Inflammatory macrophage (primary cell): ENCODE measurements at places on chromosomes 12 and 14.

DNA sequence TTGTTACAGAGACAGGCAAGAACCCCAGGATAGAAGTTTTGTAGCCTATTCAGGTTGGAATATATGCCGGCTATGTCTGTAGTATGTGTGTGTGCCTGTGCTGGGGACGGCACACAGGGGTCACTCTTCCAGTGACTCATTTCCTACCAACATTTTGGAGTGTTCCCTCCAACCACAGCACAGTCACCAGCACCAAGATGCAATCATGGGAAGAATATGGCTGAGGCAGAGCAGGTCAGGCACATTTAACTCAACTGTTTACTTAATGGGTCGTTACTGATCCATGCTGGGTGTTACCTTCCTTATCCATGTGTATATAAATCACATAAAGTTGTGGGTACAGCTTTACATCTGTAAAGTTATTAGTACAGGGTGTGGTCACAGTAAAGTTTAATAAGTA, 178.3 kb downstream of the PRKD1 start:
- DNase-seq = no peak

GRCh38 chr12:42180990-42181596, 36.4 kb upstream of the GXYLT1 start:
- DNase-seq = peak; percentile 40

DNA sequence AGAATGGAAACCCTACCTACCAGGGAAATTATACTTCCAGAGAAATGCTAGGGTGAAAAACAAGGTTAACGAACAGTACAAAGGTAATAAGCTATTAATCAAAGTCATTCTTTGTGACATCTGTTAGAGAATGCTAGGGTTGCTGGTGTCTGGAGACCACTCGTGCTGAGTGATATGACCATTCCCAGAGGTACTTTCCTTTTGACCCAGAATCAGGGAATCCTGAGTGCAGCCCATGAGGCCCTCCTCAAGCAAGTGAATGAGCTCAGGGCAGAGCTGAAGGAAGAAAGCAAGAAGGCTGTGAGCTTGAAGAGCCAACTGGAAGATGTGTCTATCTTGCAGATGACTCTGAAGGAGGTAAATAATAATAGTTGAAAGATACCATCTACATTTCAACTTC, 31.7 kb downstream of the RPGRIP1 start:
- DNase-seq = no peak

DNA sequence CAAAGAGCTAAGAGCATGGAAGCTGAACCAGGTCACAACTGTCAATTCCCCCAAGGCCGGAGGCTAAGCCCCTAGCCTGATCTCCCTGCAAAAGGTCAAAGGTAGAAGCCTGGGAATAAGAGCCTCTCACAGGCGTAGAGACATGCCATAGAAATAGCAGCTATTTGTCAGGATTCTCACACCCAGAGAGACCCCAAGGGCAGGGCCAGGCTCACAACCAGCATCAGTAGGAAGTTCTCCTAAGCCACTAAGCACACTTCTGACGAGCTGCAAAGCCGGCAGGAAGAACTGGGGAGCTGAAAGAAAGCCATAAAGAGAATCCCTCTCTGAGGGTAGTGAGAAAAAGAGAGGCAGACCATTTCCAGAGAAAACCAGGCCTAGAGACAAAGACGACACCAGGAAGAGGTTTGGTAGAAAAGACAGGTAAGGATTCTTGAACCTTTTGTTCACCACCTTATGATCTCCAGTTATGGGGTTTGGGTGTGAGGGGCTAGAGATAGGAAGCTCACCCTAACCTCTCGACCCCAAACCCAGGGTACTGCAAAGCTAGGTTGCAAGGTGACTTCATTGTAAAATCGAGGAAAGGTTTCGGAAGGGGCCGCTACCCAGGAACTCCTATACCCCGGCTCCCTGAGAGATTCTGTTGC, 1.0 kb downstream of the SMARCC2 start:
- DNase-seq = no peak

- peak; percentile 63 for DNase-seq
These were observed 256.3 kb upstream of the SFSWAP start for GRCh38 chr12:131454418-131455217.

GRCh38 chr12:112938751-112939150, 477 bp downstream of the OAS3 start:
- no peak for DNase-seq

DNA sequence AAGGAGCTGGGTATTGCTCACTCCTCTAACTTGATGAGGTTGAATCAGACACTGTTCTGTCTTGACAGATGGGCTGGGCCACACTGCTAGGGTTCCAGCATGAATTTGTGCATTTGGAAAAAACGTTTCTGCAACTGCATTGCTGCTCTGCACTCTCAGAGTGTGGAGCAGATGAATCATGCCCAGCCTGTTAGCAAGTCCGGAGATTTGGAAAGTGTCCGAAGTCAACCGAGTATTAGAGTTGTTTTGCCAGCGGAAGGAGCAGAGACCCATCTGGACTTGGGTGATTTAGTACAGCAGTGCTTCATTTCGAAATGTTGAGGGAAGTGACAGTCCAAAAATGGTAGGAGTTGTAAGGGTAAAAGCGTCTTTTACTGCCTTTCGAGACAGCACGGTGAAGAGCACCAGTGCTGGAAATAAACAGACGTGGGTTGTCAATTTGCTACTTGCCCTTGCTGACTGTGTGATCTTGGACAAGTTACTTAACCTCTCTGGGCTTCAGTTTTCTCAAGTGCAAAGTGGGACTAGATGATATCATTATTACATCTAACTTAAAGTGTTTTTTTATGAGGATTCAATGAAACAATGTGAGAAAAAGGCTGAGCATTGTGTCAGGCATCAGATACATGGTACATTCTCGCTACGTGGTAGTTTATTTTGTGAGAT, 139.5 kb downstream of the CHST11 start:
- DNase-seq = peak; percentile 63

DNA sequence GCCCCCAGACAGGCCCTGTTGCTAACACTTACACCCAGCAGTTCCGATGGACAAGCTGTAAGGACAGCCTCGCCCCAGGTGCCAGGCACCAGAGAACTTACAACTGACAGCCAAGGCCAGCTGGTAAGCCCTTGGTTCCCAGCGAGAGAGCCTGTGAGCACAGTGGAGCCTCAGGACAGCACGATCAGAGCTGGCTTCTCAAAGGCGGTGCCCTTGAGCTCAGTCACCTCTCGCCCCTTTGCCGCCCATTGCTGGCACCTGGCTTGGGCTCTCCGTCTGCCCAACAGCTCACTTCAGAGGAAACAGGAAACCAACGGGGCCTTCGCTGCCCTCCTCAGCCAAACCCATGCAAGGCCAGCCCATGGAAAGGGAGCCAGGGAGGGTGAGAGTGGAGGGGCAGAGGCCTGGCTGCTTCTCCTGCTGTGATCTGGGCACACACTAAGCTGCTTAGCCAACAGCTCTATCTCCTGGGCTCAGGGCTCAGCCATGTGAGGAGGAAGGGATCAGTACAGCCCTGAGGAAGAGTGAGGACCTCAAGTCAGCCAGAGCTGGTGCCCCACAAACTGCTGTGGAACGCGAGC, 98.5 kb downstream of the SINHCAF start:
- no peak for DNase-seq

DNA sequence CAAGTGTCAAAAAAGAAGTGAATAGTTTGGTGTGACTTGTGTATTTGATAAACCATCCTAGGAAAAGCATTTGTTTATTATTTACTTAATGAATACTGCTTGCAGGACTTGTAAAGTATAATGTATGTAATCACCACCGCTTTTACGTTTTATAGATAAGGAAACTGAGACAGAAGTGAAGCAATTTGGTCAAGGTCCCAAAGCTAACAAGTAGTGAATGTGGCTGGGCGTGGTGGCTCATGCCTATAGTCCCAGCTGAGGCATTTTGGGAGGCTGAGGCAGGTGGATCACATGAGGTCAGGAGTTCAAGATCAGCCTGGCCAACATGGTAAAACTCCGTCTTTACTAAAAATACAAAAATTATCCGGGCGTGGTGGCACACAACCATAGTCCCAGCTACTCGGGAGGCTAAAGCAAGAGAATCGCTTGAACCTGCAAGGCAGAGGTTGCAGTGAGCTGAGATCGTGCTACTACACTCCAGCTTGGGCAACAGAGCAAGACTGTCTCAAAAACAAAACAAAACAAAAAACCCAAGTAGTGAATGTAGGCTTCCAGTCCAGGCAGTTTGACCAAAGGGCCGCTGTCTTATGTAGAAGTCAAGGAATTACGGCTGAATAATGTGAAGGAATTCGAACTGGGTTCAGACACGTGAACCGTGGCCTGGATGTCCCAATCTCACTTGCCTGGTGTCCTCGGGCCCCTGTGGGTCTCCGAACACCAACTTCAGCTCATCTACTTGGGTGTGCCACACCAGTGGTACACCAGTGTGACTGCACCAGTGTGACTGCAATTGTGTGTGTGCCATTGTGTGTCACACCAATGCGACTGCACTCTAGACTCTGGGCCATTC, 88.3 kb upstream of the MED13L start:
- no peak for DNase-seq

DNA sequence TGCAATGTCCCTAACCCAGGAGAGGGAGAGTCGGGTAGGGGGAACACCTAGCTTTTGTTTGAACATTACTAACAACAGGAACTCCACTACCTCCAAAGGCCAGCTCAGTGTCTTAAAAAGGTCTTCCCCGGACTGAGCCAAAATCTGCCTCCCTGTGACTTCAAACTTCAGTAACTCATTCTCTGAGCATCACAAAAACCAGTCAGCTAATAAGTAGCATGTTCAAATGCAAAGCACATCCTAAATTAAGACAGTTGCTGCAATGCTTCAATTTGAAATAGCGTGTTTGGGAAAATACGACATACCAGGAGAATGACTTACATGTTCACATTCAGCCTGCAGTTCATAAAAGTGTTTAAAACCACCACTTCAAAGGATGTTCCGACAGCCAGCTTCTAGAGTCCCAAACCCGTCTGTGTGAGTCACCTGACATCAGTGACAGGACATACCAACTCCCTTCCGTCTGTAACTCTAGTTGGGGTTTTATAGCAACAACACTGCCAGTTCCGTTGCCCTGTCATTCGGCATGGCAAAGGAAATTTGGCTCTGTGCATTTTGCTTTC, 13.0 kb downstream of the ZFP36L1 start:
- no peak for DNase-seq

- peak; percentile 27 for DNase-seq
These were observed 40.0 kb downstream of the OSBPL8 start for GRCh38 chr12:76519538-76519937.

DNA sequence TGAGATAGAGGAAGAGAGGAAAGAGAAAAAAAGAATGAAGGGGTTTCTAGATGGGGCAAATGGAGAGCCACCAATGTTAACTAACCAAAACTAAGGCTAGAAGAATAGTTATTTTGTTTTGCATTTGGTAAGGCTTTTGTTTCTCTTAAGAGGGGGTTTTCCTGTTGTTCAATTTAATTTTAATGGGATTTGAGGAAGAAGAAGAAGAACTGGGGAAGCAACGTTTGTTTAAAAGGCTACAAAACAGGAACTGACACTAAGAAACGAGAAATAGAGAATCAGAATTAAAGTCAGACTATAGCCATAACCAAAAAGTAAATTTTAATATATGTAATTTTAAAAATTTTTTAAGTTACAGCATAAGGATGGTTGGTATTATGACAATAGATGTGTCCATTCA, 13.7 kb downstream of the TXNDC16 start:
- DNase-seq = no peak

DNA sequence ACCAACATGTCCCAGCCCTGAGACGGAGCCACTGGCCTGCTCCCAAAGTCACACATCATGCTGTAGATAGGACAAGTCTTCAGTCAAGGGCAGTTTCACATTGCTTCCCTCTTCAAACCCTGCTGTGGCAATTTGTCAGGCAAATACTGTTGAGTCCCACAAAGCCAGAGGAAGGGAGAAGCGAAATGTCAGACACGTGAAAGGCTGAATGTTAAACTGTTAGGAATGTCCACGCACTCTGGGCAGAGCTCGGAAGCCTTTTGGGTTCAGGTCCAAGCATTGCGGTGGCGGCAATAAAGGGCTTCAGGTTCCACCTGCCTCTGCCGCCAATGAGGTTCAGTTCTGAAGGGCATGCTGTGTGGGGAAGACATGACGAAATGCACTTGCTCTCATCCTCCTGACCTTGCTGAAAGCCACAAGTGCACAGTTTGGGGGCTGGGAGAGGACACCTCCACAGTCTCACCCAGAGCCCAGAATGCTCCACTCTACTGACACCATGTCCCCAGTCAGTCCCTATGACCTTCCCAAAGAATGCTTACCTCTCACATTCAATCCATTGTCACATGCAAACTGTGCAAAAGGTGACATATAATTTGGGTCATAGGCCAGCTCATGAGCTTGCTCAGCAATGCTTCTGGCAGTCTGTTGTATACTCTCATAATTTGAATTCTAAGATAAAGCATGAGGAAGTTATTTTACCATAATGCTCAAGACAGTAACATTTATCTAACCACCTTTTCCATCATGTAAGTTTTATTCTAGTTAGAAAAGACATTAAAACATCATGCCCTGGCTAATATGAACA, 35.7 kb downstream of the RAD9B start:
- DNase-seq = no peak

- no peak for DNase-seq
These were observed 16.7 kb downstream of the GRIP1 start for GRCh38 chr12:66662179-66662578.

- DNase-seq = no peak
These were observed 145.0 kb downstream of the CAND1 start for GRCh38 chr12:67414011-67414715.

DNA sequence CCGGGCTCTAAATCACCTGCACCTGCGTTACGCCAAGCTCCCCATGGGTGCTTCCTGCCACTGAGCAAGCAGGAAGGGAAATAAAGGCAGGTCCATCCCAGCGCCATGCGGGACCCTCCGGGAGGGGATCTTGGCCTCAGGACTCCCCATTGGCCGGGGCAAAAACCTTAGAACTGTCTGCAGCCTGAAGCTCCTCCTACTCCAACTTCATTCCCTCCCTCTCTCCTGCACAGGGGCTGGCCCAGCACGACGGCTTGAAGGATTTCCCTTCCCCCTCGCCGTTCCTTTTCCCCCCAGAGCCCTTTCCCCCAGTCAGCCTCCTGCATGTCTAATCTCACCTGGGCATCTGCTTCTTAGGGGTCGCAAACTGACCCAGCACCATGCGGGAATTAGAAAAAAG, 137.2 kb upstream of the NCOR2 start:
- no peak for DNase-seq

DNA sequence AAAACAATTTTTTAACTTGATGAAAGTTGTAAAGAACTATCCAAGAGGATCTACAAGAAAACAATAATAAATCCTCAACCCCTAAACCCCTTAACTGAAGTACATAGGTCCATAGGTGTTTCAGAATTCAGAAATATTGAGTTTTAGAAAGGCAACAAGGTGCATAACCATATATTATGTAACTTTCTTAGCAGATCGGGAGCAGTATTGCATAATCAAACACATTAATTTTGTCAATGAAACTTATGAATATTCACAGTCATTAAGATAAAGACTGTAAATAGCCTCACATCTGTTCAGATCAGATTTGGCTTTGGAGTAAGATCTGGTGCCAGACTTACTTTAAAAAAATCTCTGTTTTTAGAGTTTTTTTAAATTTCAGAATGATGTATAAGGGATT, 647.1 kb upstream of the FLRT2 start:
- no peak for DNase-seq

GRCh38 chr14:68199554-68200151, 380.1 kb downstream of the RAD51B start:
- DNase-seq = no peak

GRCh38 chr12:124557518-124558223, 9.7 kb downstream of the NCOR2 start:
- DNase-seq = no peak

GRCh38 chr12:99454539-99455172, 192.9 kb upstream of the GARIN6 start:
- DNase-seq = no peak
